Stimulated activated naive CD8-positive, alpha-beta T cell treated with anti-CD3 and anti-CD28 coated beads, Interleukin-15, amount 100 ng/mL, for 72 hours (primary cell): ENCODE measurements at places on chromosomes 4 and X.
A peak's percentile ranks its signal among the peaks of the same experiment; 100 is the strongest.

GRCh38 chr4:101244349-101244748 is 103.0 kb downstream of the PPP3CA start:
- no peak for DNase-seq

GRCh38 chrX:109537324-109537665 is 651 bp downstream of the NXT2 start:
- DNase-seq: no peak

DNA sequence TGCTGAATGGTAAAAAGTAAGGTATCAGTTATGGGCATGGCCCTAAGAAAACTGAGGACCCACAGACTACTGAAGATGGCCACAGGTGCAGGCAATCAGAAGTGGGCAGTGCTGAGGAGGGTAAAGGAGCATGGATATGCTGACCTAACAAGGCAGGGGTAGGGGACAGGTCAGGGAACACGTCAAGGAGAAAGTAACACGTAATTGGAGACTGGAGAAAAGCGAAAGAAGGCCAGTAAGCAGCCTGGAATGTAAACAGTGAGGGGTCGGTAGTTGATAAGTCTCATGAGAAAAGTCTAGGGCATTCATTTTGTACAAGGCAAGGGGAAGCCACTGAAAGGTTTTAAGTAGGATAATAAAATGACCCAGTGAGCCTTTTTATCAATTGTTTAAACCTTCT is 153.3 kb downstream of the PRDM5 start:
- no peak for DNase-seq

DNA sequence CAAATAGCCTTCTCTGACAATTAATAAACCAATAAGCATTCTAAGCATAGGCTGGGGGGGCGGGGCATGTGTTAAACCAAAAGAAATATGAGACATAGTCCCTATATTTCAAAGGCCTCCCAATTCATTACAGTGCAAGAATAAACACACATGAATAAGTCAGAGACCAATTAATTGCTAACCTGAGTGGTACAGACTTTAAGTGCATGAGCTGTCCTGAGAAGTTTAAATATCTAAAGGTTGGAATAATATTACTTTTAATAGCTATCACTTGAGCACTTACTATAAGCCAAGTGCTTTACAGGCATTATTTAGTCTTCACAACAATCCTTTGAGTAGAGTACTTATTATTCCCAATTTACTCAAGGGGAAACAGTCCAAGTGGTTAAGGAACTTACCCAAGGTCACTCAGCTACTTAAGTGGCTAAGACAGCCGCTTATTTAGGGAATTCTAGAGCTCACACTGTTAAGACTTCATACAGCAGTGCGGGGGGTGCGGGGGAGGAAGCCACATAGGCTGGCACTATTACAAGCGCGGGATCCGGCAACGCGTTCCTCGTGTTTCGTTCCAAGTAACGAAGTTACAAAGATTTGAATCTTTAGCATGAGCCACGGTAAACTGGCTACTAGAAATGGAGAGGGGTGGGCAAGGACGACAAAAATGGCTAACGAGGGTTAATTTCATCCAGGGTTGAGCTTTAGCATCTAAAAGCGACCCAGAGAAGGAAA is 1.4 kb downstream of the THOC2 start:
- DNase-seq: peak; percentile 1

DNA sequence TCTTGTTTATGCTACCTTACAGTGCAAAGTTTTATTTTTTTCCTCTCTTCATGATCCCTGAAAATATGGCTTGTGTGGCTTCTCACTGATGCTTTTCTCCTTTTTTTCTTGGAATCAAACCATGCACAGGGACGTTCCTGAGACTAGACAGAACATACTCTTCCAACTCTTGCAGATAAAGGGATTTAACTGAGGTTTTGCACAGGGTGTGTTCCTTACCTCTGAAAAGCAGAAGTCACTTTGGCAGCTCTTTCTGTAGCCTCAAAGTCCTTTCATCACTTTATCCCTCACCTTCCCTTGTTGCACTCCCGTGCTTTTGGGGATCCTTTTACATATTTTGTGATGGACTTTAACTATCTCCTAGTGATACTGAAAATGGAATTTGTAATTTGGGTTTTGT is 300.1 kb downstream of the SPRY1 start:
- no peak for DNase-seq

GRCh38 chr4:127047930-127048329 is 584.8 kb upstream of the INTU start:
- DNase-seq: no peak

DNA sequence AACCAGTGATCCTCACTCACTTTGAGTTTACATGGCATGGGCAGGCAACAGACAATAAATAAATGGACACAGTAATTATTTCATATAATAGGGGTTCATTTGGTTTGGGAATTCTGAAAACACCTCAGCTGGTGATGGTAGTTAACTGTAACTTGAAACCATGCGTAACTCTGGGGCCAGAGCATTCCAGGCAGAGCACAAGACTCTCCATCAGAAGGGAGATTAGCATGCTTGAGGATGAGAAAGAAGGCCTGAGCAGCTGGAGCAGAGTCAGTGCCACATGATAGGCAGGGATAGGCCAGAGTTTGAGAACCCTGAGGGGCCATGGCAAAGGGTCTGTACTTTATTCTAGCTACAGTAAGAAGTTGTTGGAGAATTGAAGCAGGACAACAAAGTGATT is 56.3 kb upstream of the CXCL8 start:
- no peak for DNase-seq

DNA sequence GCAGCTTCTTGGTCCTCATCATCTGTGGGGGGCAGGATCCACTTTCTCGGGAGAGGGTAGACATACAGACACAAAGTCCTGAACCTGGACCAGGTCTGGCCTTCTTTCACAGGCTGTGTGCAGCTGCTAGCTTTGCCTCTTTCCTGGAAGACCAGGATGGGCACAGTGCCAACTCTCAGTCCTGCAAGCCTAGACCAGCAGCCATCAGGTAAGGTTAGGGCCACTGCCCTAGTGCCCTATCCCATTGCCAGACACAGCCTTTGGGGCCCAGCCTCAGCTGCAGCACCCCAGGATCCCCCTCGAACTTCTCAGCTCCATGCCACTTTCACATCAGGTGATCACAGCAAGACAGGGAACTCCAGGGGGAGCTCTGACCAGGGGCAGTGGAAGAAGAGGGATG is 38.4 kb downstream of the ZNF185 start:
- no peak for DNase-seq

- DNase-seq: no peak
Measured at GRCh38 chr4:153816542-153816941, 27.7 kb upstream of the SFRP2 start.

DNA sequence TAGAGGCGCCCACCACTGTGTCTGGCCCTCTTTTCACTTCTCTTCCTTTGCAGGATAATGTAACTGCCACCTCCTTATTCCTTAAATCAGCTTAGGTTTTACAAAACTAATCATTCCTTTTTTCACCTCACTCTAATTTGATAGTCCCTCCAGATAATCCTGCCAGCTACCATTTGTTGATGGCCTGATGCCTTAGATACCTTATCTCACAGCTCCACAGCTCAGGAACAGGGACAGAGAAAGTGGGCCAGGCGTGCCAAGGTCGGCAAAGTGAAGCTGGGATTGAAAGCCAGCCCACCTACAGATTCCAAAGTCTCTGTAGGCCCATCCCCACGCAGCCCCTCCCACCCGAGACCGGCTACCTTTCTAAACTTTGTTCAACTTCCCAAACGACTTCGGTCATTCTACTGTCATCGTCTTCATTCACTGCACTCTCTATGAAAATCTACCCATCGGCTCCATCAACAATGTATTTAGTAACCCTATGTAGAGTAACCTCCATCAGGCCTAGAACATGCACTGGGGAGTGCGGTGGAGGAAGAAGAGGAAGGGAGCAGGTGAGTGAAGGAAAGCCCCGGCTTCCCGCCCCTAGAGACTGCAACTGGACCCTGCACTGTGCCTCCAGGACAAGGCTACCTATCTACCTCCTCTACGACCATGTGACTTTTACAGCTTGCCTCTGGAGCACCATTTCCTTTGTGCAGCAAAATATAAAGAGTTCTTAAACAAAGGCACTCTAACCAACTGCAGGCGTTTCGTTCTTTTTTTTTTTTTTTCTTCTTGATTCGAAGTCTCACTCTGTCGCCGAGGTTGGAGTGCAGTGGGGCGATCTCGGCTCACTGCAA is 1.5 kb downstream of the CASP6 start:
- no peak for DNase-seq

DNA sequence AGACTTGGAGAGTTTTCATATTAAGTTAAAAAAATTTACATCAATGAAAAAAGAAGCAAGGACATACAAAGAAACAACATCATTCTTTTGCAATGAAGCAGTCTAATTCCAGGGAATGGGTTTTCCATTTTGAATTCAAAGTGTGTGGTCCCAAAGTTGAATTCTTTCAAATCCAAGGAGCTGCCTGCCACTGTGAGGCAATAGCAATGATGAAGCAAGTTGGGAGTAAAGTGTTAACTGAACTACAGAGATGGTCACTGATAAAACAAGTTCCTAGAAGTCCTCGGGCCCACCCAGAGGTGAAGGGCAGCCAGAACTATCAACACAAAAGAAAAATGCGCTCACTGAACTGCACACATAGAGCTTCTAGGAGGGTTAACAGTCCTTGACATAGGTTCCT is 115.9 kb downstream of the RAB28 start:
- DNase-seq: no peak

GRCh38 chr4:2900741-2901140 is 57.1 kb downstream of the ADD1 start:
- DNase-seq: no peak

DNA sequence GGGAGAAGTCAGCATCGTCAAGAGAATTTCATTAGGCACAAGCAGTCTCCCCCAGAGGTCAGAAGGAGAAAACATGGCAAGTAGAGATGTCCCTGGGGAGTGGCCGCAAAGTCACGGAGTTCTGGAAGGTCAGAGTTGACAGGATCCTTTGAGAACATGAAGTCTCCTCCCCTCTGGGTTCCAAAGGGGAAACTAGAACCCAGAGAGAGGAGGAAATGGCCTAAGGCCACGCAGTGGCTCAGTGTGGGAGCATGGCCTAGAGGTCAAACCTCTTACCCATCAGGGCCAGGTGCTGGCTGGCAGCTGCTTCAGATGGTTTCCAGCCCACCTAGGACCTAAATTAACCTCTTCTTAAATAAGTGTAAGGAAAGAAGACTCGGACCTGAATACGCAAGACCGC is 884 bp downstream of the IDH3G start:
- no peak for DNase-seq

- no peak for DNase-seq
Measured at GRCh38 chr4:158025131-158025530, 147.7 kb downstream of the GASK1B start.

GRCh38 chrX:76555816-76556215 is 128.3 kb downstream of the MAGEE1 start:
- no peak for DNase-seq

GRCh38 chr4:33302321-33302720 is 2582.2 kb downstream of the PCDH7 start:
- no peak for DNase-seq

- DNase-seq: no peak
Measured at GRCh38 chrX:137847376-137847775, 281.4 kb downstream of the ZIC3 start.
